Dermis blood vessel endothelial cell (primary cell): ENCODE measurements at places on chromosomes 3 and 15. TPM values are rescaled to one million over a fixed set of nuclear protein-coding genes. Genes with fewer than 3 reads are reported as not detected.

Gene BFSP2
- total RNA-seq: not detected in 2 replicates

Gene ALS2CL
- 7.5 and 8.5 TPM in 2 replicates for total RNA-seq

Gene AMT
- total RNA-seq: 0.28 and 0.68 TPM in 2 replicates

Gene CXCR6
- not detected in 2 replicates for total RNA-seq

Gene C3orf20
- total RNA-seq: not detected in 2 replicates

Gene CD96
- total RNA-seq: not detected in 2 replicates

Gene FBN1
- total RNA-seq: 122 and 163 TPM in 2 replicates

Gene IQCF5
- not detected in 2 replicates for total RNA-seq

Gene GOLGA6B
- not detected in 2 replicates for total RNA-seq

Gene TMEM212
- total RNA-seq: not detected in 2 replicates

Gene SH2D7
- total RNA-seq: not detected in 2 replicates

Gene KBTBD13
- not detected in 2 replicates for total RNA-seq

Gene ADGRG7
- not detected in 2 replicates for total RNA-seq

Gene SLC28A1
- total RNA-seq: not detected in 2 replicates

Gene EEFSEC
- total RNA-seq: 2.2 and 4.5 TPM in 2 replicates

Gene PLSCR2
- total RNA-seq: 0.33 and 0.34 TPM in 2 replicates

Gene RAB6B
- 1.9 TPM in 2 replicates for total RNA-seq

Gene PARP3
- total RNA-seq: 9.9 and 17.9 TPM in 2 replicates

Gene PLCB2
- under 0.01 and 0.05 TPM in 2 replicates for total RNA-seq

Gene PCSK6
- total RNA-seq: 24.0 and 24.8 TPM in 2 replicates
